ENCODE measurements at places on chromosomes 11 and 22. TPM values are rescaled to one million over a fixed set of nuclear protein-coding genes. Genes with fewer than 3 reads are reported as not detected.

CSF2RB gene
- total RNA-seq: not detected

GRCh38 chr11:33539751-33540150 lies 160.9 kb downstream of the C11orf91 start:
- DNase-seq: no peak

- no peak for DNase-seq
These were observed 111.4 kb upstream of the GRAMD1B start for GRCh38 chr11:123318623-123319022.

INPP5J gene
- total RNA-seq: 0.61 TPM

GRCh38 chr11:72864702-72865655 lies 50.8 kb downstream of the ATG16L2 start:
- peak; percentile 11 for DNase-seq

GRCh38 chr11:65780770-65781151 lies at the start of gene AP5B1:
TSS of gene AP5B1 (minus strand) at chr11:65780976. CDS start at chr11:65780591, 385 bp downstream.
- peak; percentile 74 for DNase-seq

- no peak for DNase-seq
These were observed 142.6 kb downstream of the BRD1 start for GRCh38 chr22:49685116-49685515.
